Hematopoietic multipotent progenitor cell treated with erythropoietin and hydrocortisone succinate and interleukin-3 and kit ligand, for 8 days (in vitro differentiated cells): ENCODE measurements at places on chromosomes 5 and 9.

DNA sequence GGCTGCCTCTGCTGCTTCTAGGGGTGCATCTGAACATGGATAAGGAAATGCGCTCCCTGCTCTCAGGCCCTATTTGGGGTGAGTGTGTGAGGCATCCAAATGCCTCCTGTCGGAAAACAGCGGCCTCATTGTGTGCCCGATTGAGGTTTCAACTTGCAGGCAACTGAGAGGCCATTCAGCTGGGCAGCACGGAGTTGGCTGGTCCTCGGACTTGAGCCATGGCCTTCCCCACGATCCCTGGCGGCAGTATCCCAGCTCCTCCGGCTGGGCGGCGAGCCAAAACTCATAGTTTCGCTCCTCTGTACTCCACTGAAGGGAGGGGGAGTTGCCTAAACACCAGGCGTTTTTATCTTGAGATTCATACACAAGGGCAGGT lies 597.3 kb upstream of the SGCD start:
- no peak for DNase-seq

- DNase-seq: peak; percentile 98
These were observed at the start of gene ANXA2R for GRCh38 chr5:43040287-43041098. Gene ANXA2R (minus strand): TSS chr5:43040319. CDS start chr5:43040046, 273 bp downstream.

DNA sequence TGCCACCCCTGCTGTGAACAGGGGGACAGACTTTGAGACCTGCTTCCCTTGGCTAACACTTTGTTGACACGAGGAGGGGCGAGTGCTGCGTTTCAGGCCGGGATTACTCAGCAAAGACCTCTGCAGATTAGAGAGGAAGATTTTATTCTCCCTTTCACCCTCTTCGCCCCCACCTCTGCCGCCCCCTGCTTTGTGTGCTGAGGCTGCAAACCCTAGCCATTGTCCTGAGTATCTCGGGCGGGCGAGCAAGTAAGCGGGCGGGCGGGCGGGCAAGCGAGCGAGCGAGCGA lies 6.0 kb downstream of the ISL1 start:
- DNase-seq: no peak

DNA sequence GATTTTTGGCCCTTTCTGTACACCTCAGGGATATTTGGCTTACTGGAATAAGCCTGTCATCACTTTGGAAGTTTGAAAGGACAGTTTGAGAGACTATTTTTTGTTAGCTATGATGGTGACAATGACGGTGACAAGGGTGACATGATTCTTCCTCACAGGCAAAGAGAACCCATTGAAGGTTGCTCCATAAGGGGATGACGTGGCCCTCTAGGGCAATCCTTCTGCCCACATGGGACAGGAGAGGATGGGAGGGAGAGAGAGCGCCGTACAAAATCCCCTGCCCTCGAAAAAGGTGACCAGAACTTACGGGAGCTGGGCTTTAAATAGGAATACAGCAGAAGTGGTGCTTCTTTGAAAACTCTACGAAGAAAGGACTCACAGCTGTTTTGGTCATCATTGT lies 22.6 kb downstream of the HRH2 start:
- DNase-seq: no peak

DNA sequence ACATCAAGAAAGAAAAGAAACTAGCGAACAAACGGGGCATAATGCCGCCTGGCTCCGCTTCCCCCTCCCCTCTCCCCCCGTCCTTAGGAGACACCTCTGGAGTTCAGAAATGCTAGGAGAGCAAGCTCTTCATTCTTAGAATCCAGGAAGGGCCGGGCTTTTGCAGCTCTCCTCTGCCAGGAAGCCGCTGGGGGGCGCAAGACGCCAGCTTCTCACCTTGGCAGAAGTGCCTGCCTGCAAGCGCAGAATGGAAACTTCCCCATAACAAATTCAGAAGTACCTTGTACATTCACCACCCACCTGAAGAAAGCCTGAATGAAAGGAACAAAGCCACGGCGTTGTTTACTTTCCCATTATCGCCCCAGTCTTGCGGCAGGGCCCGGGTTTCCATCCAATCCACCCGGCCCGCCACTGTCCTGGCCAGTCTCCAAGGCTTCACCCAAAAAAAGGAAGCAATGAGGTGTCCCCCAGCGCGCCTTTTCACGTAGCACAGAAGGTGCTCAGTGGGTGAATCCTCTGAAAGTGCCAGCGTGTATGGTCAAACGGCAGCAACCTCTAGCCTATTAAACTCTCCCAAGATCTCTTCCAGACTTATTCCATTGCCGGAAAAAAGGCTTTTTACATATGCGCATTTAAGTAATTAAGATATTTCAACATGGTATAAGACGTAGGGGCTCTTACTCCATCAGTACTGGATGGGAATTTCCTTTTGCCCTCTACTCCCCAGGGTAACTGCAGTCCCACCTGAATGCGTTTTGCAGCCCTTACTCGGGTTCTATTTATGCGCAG lies 1.6 kb upstream of the GADD45G start:
- DNase-seq: peak; percentile 85

GRCh38 chr9:31542384-31543055 lies 841.9 kb upstream of the ACO1 start:
- DNase-seq: peak; percentile 9

DNA sequence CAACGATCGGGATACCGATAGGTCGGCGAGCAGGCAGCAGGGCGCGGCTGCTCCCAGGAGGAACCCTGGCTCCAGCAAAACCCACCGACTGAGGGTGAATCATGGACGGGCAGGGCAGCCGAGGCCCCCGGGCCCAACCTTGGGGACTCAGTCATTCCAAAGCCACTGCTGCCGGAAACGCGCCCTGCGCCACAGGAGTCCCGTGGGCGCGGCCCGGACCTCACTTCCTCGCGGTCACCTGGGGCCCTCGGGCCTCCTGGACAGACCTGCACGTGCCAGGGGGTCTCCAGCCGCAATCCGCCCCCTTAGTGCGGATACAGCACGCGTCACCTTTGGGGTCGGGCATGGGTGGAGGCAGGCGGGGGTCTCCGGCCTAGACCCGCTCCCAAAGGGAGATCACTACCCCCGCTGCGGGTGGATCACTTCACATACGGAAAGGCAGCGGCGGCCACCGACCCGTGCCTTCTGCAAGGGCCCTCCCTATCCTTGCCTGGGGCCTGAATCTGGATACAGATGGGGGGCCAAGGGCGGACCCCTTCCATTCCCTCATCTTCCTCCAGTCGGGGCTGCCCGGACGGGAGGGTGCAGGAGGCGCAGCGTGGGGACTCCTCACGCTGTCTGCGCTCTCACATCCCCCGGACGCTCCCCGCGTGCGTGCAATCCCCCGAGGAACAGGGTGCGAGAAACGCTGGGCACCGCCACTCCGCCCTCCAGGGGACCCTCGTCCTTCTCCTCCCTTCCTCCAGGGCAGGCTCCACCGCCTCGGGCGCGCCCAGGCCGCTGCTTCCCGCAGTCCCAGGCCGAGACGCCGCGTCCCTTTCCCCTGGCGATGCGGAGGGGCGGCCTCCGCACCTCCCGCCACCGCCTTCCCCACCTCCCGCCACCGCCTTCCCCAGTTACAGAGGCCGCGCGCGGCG lies 586 bp downstream of the TXN start:
- DNase-seq: peak; percentile 46

GRCh38 chr5:89128092-89128491 lies 245.1 kb upstream of the MEF2C start:
- peak; percentile 22 for DNase-seq

DNA sequence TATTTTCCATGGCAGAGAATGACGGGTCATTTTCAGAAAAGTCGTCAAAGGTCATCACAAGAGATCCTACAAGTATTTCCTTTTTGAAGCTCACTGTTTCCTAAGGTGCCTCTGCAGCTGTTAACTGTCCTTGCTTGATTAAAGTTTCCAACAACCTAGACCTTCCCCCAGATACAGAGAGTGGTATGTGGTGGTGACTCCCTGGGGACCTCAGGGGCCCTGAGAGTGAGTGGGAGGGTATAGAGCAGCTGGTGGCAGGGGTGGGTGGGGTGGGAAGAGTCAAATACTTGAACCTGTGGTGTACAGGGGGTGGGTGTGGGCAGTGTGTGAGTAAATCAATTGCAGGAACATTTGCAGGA lies 1.6 kb upstream of the CD72 start:
- DNase-seq: no peak

GRCh38 chr9:37433867-37434371 lies 11.4 kb downstream of the GRHPR start:
- DNase-seq: no peak

DNA sequence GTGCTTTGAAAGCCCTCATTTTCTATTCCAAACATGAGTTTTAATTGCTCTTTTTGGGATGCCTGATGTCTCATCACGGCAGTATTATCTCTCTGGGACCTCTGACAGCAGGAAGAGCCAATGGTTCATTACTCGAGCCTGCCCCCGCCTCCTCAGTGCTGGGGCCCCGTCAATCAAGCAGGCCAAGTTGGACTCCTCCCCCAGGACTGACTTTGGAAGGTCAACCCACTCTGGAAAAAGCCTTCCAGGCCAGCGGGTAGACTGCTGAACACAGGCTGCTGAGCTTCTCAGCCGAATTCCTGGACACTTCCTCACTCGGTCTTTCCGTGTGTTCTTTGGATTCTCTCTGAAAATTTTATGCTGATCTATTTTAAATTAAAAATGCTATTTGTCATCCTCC lies 9.5 kb upstream of the BARHL1 start:
- DNase-seq: no peak
